ENCODE measurements at places on chromosomes 16 and 17. TPM values are rescaled to one million over a fixed set of nuclear protein-coding genes. Genes with fewer than 3 reads are reported as not detected.

DNA sequence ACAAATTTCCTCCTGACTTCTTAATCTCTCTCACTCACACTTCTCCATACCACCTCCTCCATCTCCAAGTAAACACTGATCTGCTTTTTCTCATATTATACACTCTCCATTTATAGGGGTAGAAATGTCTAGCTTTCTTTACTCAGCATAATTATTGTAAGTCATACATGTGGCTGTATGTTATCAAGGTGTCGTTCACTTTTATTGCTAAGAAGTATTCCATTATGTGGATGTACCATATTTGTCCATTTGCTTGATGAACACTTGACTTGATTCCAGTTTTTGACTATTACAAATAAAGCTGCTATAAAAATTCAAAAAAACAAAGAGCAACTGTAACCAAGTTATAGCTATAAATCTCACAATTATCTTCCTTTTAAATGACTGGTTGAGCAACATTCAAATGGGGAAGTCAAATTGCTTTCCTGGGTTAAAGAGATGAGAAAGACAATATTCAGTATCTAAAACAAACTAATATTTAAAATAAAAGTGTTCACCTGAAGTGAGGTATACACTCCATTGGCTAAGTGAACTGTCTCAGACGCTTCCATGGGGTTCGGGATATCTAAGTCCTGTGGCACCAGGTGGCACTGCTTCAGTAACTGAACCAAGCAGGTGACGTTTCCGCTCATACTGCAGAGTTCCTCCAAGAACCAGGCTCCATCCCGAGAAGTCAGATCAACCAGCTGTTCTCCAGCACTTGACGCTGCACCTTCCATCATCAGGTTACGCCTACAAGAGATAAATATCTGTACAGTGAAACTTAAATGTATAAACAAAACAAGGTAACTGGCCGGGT lies 32.6 kb upstream of the ARL6IP1 start:
- no peak for DNase-seq
- no peak overlapping the region for H3K27ac ChIP-seq
- H3K4me1 ChIP-seq = no peaks in the 10 kb centered on the region
- peaks cover 100% of the 10 kb centered on the region for H3K36me3 ChIP-seq

GRCh38 chr17:5248821-5249479 lies 14.3 kb upstream of the SCIMP start:
- H3K27me3 ChIP-seq = no peaks in the 10 kb centered on the region
- no peak overlapping the region for H3K27ac ChIP-seq
- no peak overlapping the region for H3K4me3 ChIP-seq
- H3K4me1 ChIP-seq = no peaks in the 10 kb centered on the region
- DNase-seq = no peak

DNA sequence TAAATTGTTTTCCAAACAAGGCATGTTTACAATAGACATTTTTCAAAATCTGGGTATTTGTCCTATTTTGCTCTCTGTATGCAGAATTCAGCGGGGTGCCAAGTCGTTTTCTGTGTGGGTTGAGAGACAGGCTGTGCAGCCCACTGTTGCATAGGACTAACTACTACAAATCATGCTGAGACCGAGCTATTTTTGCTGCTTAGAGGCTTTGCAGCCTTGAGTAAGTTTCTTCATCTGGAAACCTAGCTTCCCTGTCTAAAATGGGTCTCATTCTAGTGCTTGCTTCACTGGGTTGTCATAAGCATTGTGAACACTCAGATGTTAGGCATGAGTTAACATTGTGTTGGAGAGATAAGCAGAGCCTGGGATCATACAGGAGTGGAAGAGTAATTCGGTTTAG lies 1.3 kb downstream of the PRPSAP2 start:
- H3K4me3 ChIP-seq = peak overlapping the region; percentile 8
- DNase-seq = no peak
- H3K27me3 ChIP-seq = no peaks in the 10 kb centered on the region
- H3K27ac ChIP-seq = no peak overlapping the region

GRCh38 chr16:79047337-79047736 lies 553.2 kb downstream of the MAF start:
- no peak overlapping the region for H3K4me3 ChIP-seq
- no peaks in the 10 kb centered on the region for H3K36me3 ChIP-seq
- H3K27me3 ChIP-seq = no peaks in the 10 kb centered on the region
- H3K4me1 ChIP-seq = no peaks in the 10 kb centered on the region
- H3K27ac ChIP-seq = no peak overlapping the region

DNA sequence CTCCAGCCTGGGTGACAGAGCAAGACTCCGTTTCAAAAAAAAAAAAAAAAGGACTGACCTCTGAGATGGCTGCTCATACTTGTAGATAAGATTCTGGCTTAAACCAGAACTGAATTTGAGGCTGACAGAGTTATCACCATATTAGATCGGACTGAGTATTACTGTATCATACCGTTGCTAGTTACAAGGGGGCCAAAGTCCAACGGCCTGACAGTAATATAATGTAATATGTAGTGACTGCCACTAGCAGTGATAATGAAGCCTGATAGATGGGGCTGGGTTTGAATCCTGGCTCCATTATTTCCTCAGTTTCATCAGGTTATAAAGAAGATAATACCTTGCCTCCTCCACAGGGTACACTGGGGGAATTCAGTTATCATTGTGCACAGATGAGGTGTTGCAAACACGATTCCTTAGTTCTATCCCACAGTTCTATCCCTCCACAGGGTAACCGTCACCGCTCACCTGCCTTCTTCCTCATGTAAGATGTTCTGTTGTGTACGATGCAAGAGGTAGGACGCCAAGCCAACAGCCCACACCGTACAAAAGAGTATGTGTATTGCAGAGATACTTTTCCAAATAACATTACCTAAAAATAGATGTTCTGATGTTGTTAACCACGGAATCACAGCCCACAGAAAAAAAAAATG lies 5.2 kb downstream of the TMEM220 start:
- DNase-seq = no peak
- peaks cover 9% of the 10 kb centered on the region for H3K4me1 ChIP-seq
- no peak overlapping the region for H3K4me3 ChIP-seq

- peak overlapping the region; percentile 23 for H3K27ac ChIP-seq
- H3K4me3 ChIP-seq = no peak overlapping the region
- no peaks in the 10 kb centered on the region for H3K4me1 ChIP-seq
- H3K36me3 ChIP-seq = no peaks in the 10 kb centered on the region
- no peak for DNase-seq
These were observed 15.4 kb upstream of the TMEM220 start for GRCh38 chr17:10745231-10745630.

- H3K4me3 ChIP-seq = no peak overlapping the region
- peaks cover 14% of the 10 kb centered on the region for H3K4me1 ChIP-seq
- H3K27me3 ChIP-seq = no peaks in the 10 kb centered on the region
- H3K36me3 ChIP-seq = no peaks in the 10 kb centered on the region
These were observed 2.9 kb downstream of the VEZF1 start for GRCh38 chr17:57984936-57985674.

DNA sequence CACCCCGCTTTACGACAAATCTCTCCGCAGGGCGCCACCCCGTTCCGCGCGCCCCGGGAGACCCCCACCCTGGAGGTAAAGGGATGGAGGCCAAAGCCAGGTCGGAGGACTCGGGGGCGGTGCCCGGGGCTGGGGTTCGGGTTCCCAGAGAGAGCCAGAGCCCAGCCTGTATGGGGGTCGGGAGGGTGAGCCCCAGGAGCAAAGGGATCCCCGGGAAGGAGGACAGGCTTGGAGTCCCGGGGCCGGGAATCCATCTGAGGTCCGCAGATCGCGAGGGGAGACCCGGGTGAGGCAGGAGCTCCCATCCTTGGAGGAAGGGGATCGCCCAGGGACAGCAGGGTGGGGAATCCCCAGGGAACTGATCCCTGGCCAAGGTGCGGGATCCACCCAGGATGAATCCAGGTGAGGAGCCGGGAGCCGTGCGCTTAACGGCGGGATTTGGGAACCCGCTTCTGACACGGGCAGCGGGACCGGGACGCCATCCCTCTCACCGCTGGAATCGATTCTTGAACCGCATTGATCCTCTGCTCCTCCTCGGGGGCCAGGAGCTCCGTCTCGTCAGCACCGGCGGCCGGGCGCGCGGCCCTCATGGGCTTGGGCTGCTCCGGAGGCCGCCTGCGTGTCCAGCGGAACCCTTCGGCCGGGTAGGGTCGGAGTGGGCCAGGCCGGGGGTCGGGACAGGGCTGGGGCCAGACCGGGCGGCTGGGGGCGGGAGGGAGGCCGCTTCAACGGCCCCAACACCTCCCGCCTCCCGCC lies at the start of gene MMD:
Gene MMD, minus strand, starts transcription at position 657 of the 756 bp plus-strand sequence. Its CDS starts 140 bp downstream, at position 517.
- H3K27me3 ChIP-seq = no peaks in the 10 kb centered on the region
- peak within 1 kb of the TSS; percentile 92 for H3K4me3 ChIP-seq
- no peaks in the 10 kb centered on the region for H3K36me3 ChIP-seq
- DNase-seq = peak; percentile 76

- H3K36me3 ChIP-seq = no peaks in the 10 kb centered on the region
- DNase-seq = no peak
- no peaks in the 10 kb centered on the region for H3K27me3 ChIP-seq
- no peaks in the 10 kb centered on the region for H3K4me1 ChIP-seq
These were observed 511.5 kb downstream of the TOX3 start for GRCh38 chr16:52035436-52035835.

DNA sequence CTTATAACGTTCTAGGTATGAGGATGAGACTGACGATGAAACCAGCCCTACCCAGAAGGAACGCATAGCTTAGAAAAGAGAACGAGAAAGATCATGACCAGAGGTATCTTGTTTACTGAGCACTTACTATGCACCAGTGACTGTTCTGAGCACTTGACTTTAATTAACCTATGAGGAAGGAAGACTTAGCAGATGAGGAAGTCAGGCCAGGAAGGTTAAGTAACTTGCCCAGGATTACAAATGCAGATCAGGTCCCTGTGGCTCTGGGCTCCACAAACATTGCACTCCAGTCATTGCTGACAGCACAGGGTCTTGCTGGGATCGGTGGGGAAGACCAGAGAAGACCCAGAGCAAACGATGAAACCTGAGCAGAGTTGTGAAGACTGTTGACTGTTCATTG lies 7.1 kb downstream of the KRT13 start:
- H3K36me3 ChIP-seq = no peaks in the 10 kb centered on the region
- no peaks in the 10 kb centered on the region for H3K4me1 ChIP-seq
- no peaks in the 10 kb centered on the region for H3K27me3 ChIP-seq
- no peak for DNase-seq
- H3K4me3 ChIP-seq = no peak overlapping the region

- DNase-seq = no peak
- no peaks in the 10 kb centered on the region for H3K27me3 ChIP-seq
- H3K4me3 ChIP-seq = no peak overlapping the region
These were observed 11.3 kb downstream of the LMF1 start for GRCh38 chr16:959232-960040.

- no peak overlapping the region for H3K4me3 ChIP-seq
- peak overlapping the region; percentile 84 for H3K27ac ChIP-seq
- DNase-seq = peak; percentile 59
- H3K36me3 ChIP-seq = peaks cover 7% of the 10 kb centered on the region
- H3K4me1 ChIP-seq = peaks cover 32% of the 10 kb centered on the region
- H3K27me3 ChIP-seq = no peaks in the 10 kb centered on the region
These were observed 9.8 kb downstream of the PGS1 start for GRCh38 chr17:78387977-78388941.

- peak overlapping the region; percentile 50 for H3K4me3 ChIP-seq
- DNase-seq = peak; percentile 40
- peaks cover 66% of the 10 kb centered on the region for H3K4me1 ChIP-seq
These were observed 662 bp upstream of the TUBB3 start for GRCh38 chr16:89922477-89922883.

DNA sequence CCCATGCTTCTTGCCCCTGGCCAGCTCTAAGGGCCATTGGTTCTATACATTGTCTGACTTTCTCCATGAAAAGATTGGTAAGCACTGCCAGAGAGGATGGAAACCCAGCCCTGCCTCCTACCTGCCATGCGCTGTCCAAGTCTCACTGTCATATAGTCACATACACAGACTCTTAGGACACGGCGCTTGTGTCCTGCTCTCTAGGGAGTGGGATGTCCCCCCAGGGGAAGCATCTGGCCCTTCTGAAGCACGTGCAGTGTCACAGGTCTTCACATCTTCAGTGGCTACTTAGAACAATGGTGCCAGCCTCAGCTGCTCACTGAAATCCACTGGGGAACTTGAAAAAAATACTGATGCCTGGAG lies 38.7 kb downstream of the MYO18A start:
- H3K36me3 ChIP-seq = no peaks in the 10 kb centered on the region
- H3K4me3 ChIP-seq = peak overlapping the region; percentile 50
- H3K4me1 ChIP-seq = peaks cover 5% of the 10 kb centered on the region
- H3K27me3 ChIP-seq = no peaks in the 10 kb centered on the region
- H3K27ac ChIP-seq = peak overlapping the region; percentile 91

- H3K4me3 ChIP-seq = no peak overlapping the region
- no peak for DNase-seq
- no peaks in the 10 kb centered on the region for H3K27me3 ChIP-seq
- H3K27ac ChIP-seq = peak overlapping the region; percentile 5
- no peaks in the 10 kb centered on the region for H3K36me3 ChIP-seq
- H3K4me1 ChIP-seq = no peaks in the 10 kb centered on the region
These were observed 41.0 kb downstream of the STAT5A start for GRCh38 chr17:42329025-42329976.

GRCh38 chr17:64146418-64147109 lies 16.6 kb upstream of the ERN1 start:
- no peaks in the 10 kb centered on the region for H3K36me3 ChIP-seq
- peak overlapping the region; percentile 64 for H3K4me3 ChIP-seq
- H3K4me1 ChIP-seq = no peaks in the 10 kb centered on the region
- H3K27me3 ChIP-seq = no peaks in the 10 kb centered on the region
- peak; percentile 73 for DNase-seq
- H3K27ac ChIP-seq = peak overlapping the region; percentile 92

GRCh38 chr16:47611042-47611441 lies 149.9 kb downstream of the PHKB start:
- H3K4me1 ChIP-seq = no peaks in the 10 kb centered on the region
- H3K27ac ChIP-seq = no peak overlapping the region
- H3K27me3 ChIP-seq = no peaks in the 10 kb centered on the region
- DNase-seq = no peak
- H3K36me3 ChIP-seq = no peaks in the 10 kb centered on the region

- no peaks in the 10 kb centered on the region for H3K4me1 ChIP-seq
- H3K36me3 ChIP-seq = no peaks in the 10 kb centered on the region
- H3K4me3 ChIP-seq = no peak overlapping the region
- no peaks in the 10 kb centered on the region for H3K27me3 ChIP-seq
- DNase-seq = no peak
These were observed 91.1 kb downstream of the ANKFN1 start for GRCh38 chr17:56244268-56244890.

Gene TMEM98
- 54.5 TPM for total RNA-seq

Gene WNK4
- total RNA-seq = 41.3 TPM

Gene NUDT21
- 38.8 TPM for total RNA-seq

Gene SLC25A19
- total RNA-seq = 8.2 TPM

Gene CDH16
- total RNA-seq = not detected

Gene ACTG1
- 3,878 TPM for total RNA-seq

Gene TBC1D3C
- not detected for total RNA-seq

Gene CCL13
- 1.9 TPM for total RNA-seq

Gene KSR1
- 48.6 TPM for total RNA-seq

Gene CEP295NL
- 11.3 TPM for total RNA-seq

Gene PLEKHH3
- total RNA-seq = 11.8 TPM

Gene KRT27
- not detected for total RNA-seq

Measured in Peyer's patch (tissue), 4 donors.